ENCODE measurements at places on chromosomes 5 and 9.

GRCh38 chr5:82719368-82719767, 357.8 kb downstream of the TMEM167A start:
- no peak for DNase-seq

DNA sequence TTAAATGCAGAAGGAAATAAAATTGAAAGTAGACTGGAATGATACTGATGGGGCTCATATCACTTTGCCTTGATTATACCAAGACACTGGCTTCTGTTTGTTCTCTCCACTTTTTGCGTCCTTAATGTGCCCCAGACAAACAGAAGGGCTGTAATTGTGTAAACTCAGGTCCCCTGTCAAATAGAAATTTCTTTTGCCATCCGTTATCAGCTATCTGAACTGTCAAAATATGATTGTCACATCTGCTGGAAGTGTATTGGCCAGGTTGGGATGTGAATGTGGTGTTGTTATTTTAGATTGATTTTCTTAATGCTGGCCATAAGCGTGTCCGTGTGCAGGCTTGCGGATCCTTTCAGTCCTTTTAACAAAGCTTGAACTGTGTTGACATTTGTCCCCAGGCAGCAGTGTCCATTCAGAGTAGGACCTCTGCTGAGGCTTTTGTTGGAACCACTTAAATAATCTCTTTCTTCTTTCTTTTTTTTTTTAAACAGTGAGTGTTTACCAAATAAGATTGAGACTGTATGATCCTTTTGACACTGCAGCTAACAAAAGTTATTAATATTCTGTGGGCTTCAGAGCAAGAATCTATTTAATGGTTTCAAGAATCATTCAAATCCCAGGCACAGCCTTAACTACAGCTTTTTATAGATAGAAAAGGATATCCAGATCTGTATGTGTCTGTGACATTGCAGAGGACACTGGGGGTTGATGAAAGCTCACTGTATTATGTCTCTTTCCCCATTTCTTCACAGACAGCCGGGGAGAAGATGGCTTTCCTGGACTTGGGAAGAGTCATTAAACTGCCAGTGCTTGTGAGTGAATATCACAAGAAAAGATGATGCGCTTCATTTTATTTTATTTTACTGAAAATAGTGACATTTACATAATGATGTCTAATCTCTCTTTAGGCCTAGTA, 171.7 kb downstream of the ZNF608 start:
- peak; percentile 59 for DNase-seq

- no peak for DNase-seq
Measured at GRCh38 chr9:98191181-98191608, 1.2 kb downstream of the CORO2A start.

GRCh38 chr5:88470745-88471144, 202.1 kb upstream of the TMEM161B start:
- DNase-seq: no peak

GRCh38 chr9:82106536-82106935, 118.0 kb downstream of the SPATA31D1 start:
- no peak for DNase-seq

GRCh38 chr5:119373449-119373858, 17.6 kb downstream of the TNFAIP8 start:
- no peak for DNase-seq

DNA sequence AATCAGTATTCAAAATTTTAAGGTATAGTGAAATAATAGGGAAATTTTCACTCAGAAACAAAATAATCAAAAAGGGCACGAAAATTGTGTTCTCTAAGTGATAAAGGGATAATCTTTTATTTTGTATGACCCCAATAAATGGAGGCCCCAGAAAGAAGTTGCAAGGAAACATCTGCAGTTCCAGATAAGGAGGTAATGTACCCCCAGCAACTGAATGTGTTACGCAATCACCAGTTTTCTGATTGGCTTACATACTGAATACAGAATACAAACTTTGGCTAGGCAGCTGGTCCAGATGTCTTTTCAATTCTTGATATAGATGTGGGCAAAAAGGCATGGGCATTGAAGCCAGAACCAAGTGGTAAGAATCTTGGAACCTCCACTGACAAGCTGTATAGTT, 1.7 kb upstream of the TOPORS start:
- no peak for DNase-seq

- DNase-seq: no peak
Measured at GRCh38 chr5:163993126-163993525, 487.7 kb downstream of the MAT2B start.

GRCh38 chr9:93468763-93469456, 15.5 kb upstream of the FAM120AOS start:
- no peak for DNase-seq

- peak; percentile 71 for DNase-seq
Measured at GRCh38 chr5:17802256-17802655, 168.0 kb downstream of the TAF11L14 start.

- DNase-seq: no peak
Measured at GRCh38 chr9:36584620-36585460, 12.1 kb downstream of the MELK start.

DNA sequence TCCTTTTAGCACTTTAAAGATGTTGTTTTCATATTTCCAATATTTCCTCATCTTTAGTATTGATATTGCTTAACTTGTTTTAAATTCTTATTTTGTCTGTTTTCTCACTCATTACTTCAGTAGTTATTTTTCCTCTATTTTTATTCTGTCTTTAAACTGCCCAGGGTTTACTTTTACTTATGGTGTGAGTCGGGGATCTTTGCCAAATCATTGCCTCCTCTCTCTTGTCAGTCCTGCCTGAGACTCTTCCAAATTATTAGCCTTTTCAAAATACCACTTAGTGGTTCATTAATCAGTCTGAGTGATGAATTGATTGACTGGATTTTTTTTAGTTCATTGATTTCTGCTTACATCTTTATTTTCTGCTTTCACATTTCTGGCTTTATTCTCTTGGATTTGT, 72.9 kb downstream of the SH3GL2 start:
- no peak for DNase-seq

DNA sequence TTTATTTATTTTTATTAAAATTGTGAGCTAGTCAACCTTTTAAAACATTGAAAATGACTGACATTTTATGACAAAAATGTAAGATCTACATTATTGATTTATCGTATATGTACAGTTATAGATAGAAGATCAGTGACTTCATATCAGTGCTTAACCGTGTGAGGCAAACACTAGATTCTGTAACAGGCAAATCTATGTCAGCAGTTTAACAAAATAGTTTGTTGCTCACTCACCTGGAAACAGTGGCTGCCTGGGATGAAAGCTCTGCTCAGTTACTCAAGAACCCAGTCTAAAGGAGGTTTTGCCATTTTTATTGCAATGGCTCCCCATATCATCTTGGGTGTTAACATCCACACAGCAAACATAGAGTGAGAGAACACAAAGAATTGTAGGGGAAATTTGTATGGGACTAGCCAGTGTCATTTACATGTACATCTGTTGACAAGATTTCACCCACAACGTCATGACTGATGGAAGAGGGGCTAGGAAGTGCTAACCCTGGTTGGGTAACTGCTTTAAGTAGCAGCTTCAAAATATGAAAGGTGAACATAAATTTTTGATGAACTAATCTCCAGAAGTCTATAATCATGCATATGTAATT, 49.0 kb downstream of the SGCD start:
- DNase-seq: no peak

GRCh38 chr5:7533941-7534340, 138.0 kb downstream of the ADCY2 start:
- no peak for DNase-seq

- no peak for DNase-seq
Measured at GRCh38 chr9:15300218-15300617, 6.8 kb downstream of the TTC39B start.

DNA sequence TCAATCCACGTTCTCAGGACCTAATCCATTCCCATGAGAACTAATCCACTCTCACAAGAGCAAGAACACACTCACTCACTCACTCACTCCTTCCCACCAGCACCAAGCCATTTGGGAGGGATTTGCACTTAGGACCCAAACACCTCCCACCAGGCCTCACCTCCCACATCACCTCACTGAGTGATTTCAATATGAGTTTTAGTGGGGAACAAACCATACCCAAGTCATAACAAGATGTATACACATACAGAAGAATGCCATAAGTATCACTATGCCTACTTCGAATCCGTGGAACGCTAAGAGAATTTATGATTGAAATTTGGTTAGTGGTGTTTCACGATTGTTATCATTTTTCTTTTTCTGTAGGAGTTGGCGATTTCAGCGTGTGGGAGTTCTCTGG, 29.3 kb upstream of the CTSL start:
- DNase-seq: no peak

GRCh38 chr5:174412374-174412773, 312.0 kb upstream of the MSX2 start:
- no peak for DNase-seq

DNA sequence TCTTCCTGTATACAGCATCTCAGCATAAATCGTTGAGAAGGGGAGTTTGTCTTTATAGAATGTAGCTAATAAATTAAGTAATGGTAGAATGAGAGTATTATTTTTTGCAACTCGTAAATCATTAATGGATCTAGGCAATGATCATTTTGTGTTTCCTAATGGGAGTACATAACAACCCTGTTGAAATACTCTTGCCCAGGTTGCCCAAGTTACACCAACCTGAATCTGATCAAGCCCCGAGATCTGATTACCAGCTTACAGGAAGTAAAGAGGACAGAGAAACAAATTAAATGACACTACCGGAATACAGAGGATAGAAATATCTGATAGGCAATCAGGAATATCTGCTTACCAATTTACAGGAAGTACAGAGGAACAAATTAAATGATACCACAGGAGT, 107.3 kb downstream of the AOPEP start:
- DNase-seq: no peak

All from retina (tissue), 1 donor.